ENCODE measurements at places on chromosomes 16 and 17. TPM values are rescaled to one million over a fixed set of nuclear protein-coding genes. Genes with fewer than 3 reads are reported as not detected.

The KIF2B gene
- not detected for total RNA-seq

The RUNDC3A gene
- 0.13 TPM for total RNA-seq

The AGRP gene
- not detected for total RNA-seq

The SPEM1 gene
- total RNA-seq = not detected

The GNG13 gene
- total RNA-seq = not detected

The OR4D1 gene
- total RNA-seq = 0.10 TPM

The MEIOC gene
- 0.12 TPM for total RNA-seq

The CCDC154 gene
- 0.44 TPM for total RNA-seq

The WNK4 gene
- 0.29 TPM for total RNA-seq

Data from activated T-helper 1 cell treated with anti-CD3 and anti-CD28 coated beads, Interleukin-12 subunit alpha, Interleukin-12 subunit beta, Interleukin-2, Interleukin-4 antibody, amounts not matched to agents 30 ng/mL and 10 ng/mL and 1 ng/mL, durations not matched to agents 14 hours and 24 hours and 36 hours (primary cell).